Breast epithelium (tissue), 4 donors: ENCODE measurements at places on chromosomes 4 and X.

DNA sequence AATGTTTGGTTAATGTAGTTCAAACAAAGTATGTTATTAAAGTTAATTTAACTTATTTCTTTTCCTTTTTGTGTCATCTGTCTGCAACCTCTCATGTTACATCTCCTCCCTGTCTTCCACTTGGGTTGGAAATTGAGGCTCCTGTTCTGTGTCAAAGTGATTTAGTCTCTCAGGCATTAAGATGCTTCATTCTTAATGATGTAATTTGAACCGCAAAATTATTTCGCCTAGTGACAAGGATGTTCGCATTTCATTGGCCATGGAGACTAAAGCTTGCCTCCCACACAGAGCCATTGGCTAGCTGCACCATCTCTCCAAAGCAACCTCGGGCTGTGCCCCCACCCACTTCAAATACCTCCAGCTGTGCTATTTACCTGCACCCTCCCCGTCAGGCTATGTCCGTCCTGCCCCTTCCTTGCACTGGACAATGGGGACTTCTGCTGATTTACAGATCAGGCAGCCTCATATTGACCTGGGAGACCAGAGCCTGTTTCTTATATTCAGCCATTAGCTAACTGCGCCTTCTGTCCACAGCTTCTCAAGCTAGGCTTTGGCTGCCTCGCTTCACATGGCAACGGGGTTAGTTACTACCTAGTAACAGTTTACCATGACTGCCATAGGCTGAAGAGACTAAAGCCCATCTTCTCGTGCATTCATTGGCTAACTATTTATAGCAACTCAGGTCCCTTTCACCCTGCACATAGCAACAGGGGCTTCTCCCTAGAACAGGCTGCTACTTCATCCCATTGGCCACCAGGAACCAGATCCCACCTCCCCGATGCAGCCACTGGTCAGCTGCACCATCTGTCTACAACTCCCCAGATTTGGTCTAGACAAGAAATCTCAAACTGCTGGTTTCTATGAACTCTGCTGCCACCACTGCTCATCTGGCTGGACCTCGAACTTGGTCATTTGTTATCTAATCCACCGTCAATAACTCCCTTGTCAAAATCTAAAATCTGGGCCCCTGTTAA, 8.6 kb upstream of the ZNF157 start:
- H3K27me3 ChIP-seq: no peaks in the 10 kb centered on the region
- no peaks in the 10 kb centered on the region for H3K36me3 ChIP-seq
- peak overlapping the region; percentile 76 for H3K27ac ChIP-seq
- H3K4me3 ChIP-seq: peak overlapping the region; percentile 25
- no peak for DNase-seq

GRCh38 chr4:164524789-164525188, 229.1 kb upstream of the SMIM31 start:
- no peak overlapping the region for H3K27ac ChIP-seq
- H3K36me3 ChIP-seq: no peaks in the 10 kb centered on the region
- no peaks in the 10 kb centered on the region for H3K4me1 ChIP-seq
- no peaks in the 10 kb centered on the region for H3K27me3 ChIP-seq

GRCh38 chrX:38271154-38271716, 50.6 kb upstream of the SRPX start:
- no peak overlapping the region for H3K27ac ChIP-seq
- H3K36me3 ChIP-seq: no peaks in the 10 kb centered on the region
- DNase-seq: no peak
- H3K4me3 ChIP-seq: no peak overlapping the region

- H3K27me3 ChIP-seq: no peaks in the 10 kb centered on the region
- H3K36me3 ChIP-seq: no peaks in the 10 kb centered on the region
- no peak overlapping the region for H3K4me3 ChIP-seq
- no peak overlapping the region for H3K27ac ChIP-seq
Measured at GRCh38 chr4:69649629-69650028, 3.4 kb downstream of the UGT2A1 start.

GRCh38 chr4:181685461-181685860, 557.7 kb upstream of the TENM3 start:
- no peaks in the 10 kb centered on the region for H3K27me3 ChIP-seq
- no peak for DNase-seq
- H3K4me1 ChIP-seq: no peaks in the 10 kb centered on the region
- no peak overlapping the region for H3K4me3 ChIP-seq

DNA sequence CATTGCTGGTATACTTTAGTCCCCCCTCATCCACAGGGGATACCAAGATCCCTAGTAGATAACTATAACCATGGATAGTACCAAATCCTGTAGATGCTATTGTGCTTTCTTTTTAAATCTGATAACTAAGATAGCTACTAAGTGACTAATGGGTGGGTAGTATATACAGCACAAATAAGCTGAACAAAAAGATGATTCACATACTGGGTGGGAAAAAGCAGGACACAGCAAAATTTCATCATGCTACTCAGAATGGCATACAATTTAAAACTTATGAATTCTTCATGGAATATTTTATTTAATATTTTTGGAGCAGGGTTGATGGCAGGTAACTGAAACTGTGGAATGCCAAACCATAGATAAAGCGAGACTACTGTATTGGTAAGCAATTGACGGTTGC, 161.6 kb downstream of the IL15 start:
- H3K27ac ChIP-seq: no peak overlapping the region
- no peaks in the 10 kb centered on the region for H3K36me3 ChIP-seq
- DNase-seq: no peak
- no peaks in the 10 kb centered on the region for H3K4me1 ChIP-seq
- H3K4me3 ChIP-seq: no peak overlapping the region
- H3K27me3 ChIP-seq: no peaks in the 10 kb centered on the region

DNA sequence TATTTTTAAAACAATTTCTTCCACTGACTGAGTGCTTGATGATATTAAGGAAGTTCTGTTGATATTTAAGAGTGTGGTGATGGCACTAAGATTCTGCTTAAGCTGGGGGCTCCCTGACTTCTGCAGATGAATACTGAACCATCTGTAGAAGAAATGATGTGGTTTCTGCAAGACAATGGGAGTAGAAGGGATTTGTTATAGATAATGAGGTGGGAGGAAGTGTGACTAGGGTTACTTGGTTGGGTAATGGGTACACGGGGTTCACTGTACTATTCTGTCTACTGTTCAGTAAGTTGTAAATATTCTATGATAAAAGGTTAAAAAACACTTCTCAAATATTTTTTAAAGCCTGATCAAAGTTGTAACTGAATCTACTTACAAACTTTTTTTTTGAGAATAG, 60.9 kb upstream of the TXK start:
- DNase-seq: no peak
- H3K36me3 ChIP-seq: no peaks in the 10 kb centered on the region
- H3K4me3 ChIP-seq: no peak overlapping the region
- H3K27me3 ChIP-seq: no peaks in the 10 kb centered on the region

DNA sequence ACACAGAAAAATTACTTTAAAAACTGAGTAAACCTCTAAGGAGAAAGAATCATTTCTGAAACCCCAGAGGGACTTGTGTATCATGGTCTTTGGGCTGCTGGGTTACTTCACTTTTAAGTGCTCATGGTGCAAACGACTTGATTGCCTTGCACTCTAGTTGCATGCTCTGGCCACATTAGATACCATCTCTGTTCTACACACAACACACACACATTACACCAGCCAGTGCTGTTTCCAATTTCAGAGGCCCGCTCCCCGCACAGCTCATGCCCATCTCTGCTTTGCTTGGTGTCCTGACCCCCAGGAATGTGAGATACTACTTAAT, 2.1 kb downstream of the PPP3CA start:
- peaks cover 4% of the 10 kb centered on the region for H3K4me1 ChIP-seq
- peak overlapping the region; percentile 93 for H3K27ac ChIP-seq
- H3K27me3 ChIP-seq: no peaks in the 10 kb centered on the region
- DNase-seq: no peak

- no peak for DNase-seq
- H3K27ac ChIP-seq: no peak overlapping the region
- no peaks in the 10 kb centered on the region for H3K27me3 ChIP-seq
- no peak overlapping the region for H3K4me3 ChIP-seq
Measured at GRCh38 chr4:62835631-62836030, 1573.6 kb downstream of the TECRL start.

- no peak for DNase-seq
- H3K36me3 ChIP-seq: no peaks in the 10 kb centered on the region
- no peaks in the 10 kb centered on the region for H3K27me3 ChIP-seq
- peak within 1 kb of the TSS; percentile 32 for H3K27ac ChIP-seq
- H3K4me1 ChIP-seq: no peaks in the 10 kb centered on the region
Measured at GRCh38 chr4:186068581-186069348, at the start of gene TLR3. TLR3 (plus strand) TSS chr4:186069156; CDS start chr4:186076620, 7,464 bp downstream.

- H3K27me3 ChIP-seq: peaks cover 13% of the 10 kb centered on the region
- no peaks in the 10 kb centered on the region for H3K4me1 ChIP-seq
- no peak for DNase-seq
- H3K4me3 ChIP-seq: no peak overlapping the region
- no peaks in the 10 kb centered on the region for H3K36me3 ChIP-seq
Measured at GRCh38 chr4:146643812-146644401, 5.2 kb downstream of the POU4F2 start.

- no peak overlapping the region for H3K27ac ChIP-seq
- no peaks in the 10 kb centered on the region for H3K27me3 ChIP-seq
- H3K4me3 ChIP-seq: no peak overlapping the region
- no peaks in the 10 kb centered on the region for H3K4me1 ChIP-seq
Measured at GRCh38 chr4:84171871-84172270, 327.2 kb downstream of the NKX6-1 start.

DNA sequence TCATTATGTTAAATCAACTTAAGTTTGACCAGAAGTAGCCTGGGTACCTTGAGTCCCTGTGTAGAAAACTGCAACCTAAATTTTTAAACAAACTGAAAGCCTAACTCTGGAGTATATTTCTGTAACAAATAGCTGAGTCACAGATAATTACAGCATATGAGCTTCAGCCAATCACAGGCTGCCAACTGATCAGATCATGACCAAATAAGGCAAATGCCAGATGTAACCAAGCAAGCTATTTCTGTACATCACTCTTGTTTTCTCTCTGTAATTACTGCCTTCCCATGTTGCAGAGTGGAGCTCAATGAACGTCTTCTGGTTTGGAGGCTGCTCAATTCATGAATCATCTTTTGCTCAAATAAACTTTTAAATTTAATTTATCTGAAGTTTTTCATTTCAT, 980.9 kb upstream of the DIAPH2 start:
- no peaks in the 10 kb centered on the region for H3K4me1 ChIP-seq
- no peak overlapping the region for H3K27ac ChIP-seq
- DNase-seq: no peak
- H3K4me3 ChIP-seq: no peak overlapping the region
- no peaks in the 10 kb centered on the region for H3K36me3 ChIP-seq
- peaks cover 14% of the 10 kb centered on the region for H3K27me3 ChIP-seq

DNA sequence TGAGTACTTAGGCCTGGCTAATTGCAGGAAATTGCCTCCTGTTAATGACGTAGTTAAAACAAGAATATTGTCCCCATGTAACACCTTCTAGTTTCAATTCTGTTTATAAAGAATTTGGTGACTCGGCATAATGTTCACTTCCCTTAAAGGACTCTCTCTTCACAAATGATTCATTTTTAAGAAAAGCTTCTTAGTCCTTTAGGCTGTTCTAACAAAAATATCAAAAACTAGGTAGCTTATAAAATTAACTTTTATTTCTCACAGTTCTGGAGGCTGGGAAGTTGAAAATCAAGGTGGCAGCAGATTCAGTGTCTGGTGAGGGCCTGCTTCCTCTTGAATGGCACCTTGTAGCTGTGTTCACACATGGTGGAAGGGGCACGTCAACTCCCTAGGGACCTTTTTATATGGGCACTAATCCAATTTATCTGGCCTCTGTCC, 23.8 kb downstream of the COL25A1 start:
- H3K27me3 ChIP-seq: no peaks in the 10 kb centered on the region
- DNase-seq: no peak
- no peaks in the 10 kb centered on the region for H3K36me3 ChIP-seq
- no peaks in the 10 kb centered on the region for H3K4me1 ChIP-seq

- H3K27ac ChIP-seq: no peak overlapping the region
- H3K4me1 ChIP-seq: no peaks in the 10 kb centered on the region
- H3K36me3 ChIP-seq: no peaks in the 10 kb centered on the region
- no peaks in the 10 kb centered on the region for H3K27me3 ChIP-seq
- DNase-seq: no peak
Measured at GRCh38 chr4:102318105-102318504, 27.2 kb downstream of the SLC39A8 start.

GRCh38 chrX:44152852-44153251, 179.7 kb upstream of the NDP start:
- H3K4me1 ChIP-seq: no peaks in the 10 kb centered on the region
- H3K27ac ChIP-seq: no peak overlapping the region
- H3K4me3 ChIP-seq: no peak overlapping the region
- no peaks in the 10 kb centered on the region for H3K27me3 ChIP-seq
- no peak for DNase-seq

DNA sequence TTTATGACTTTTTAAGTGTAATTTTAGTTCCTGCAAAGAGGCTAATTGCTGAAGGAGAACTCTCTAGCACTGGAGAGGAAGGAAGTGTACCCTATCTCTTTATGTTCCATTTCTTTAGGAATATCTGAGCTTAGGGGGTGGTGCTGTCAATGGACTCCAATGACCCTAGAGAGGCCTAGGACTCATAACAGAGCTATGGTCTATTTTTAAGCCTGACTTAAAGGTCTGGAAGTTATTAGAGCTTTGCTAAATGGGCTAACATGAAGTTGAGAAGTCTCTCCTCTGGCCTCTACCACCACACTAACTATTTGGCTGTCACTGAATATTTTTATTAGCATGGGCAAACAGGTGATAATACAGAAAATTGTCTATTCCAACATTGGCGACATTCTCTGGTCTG, 152.2 kb downstream of the SPATA18 start:
- no peaks in the 10 kb centered on the region for H3K4me1 ChIP-seq
- no peak overlapping the region for H3K27ac ChIP-seq
- H3K27me3 ChIP-seq: no peaks in the 10 kb centered on the region
- H3K36me3 ChIP-seq: no peaks in the 10 kb centered on the region

DNA sequence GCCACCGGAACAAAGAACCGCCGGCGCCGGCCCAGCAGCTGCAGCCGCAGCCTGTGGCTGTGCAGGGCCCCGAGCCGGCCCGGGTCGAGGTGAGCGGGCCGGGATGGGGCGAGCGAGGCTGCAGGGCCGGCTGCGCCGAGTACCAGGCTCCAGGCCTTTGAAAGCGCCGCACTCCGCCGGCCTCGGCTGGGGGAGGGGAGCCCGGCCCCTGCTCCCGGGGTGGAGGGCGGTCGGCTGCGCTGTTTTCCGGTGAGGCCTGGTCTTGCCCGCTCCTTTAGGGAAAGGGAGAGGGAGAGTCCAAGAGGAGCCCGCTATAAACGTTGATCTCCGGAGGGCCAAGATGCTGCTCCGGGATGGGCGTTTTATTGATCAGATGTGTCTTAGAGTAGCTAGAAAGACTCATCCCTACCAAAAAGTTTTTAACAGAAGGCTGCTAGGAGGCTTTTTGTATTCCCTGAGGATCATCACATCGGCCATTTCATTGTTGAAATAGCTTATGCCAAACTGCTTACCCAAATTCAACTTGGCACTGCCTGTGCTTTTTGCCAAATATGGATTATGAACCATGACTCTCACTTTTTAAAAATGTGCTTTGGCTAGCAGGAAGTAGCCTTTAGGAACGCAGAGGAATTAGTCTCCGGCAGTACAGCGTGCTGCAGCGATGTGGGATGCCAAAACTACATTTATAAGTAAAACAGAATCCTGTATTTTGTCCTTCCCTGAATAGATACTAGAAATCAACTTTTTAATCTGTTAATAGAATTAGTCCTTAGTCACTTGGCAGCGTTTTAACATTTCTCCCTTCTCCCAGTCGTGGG, 760 bp downstream of the TMEM165 start:
- DNase-seq: peak; percentile 21
- peak overlapping the region; percentile 99 for H3K27ac ChIP-seq
- no peaks in the 10 kb centered on the region for H3K36me3 ChIP-seq
- H3K4me1 ChIP-seq: no peaks in the 10 kb centered on the region
- peak overlapping the region; percentile 94 for H3K4me3 ChIP-seq
- H3K27me3 ChIP-seq: no peaks in the 10 kb centered on the region

GRCh38 chrX:10945498-10945897, 165.6 kb upstream of the HCCS start:
- H3K4me1 ChIP-seq: no peaks in the 10 kb centered on the region
- no peak overlapping the region for H3K4me3 ChIP-seq
- H3K36me3 ChIP-seq: no peaks in the 10 kb centered on the region
- no peaks in the 10 kb centered on the region for H3K27me3 ChIP-seq
- peak; percentile 23 for DNase-seq
